Left renal pelvis (tissue), 4 donors: ENCODE measurements at places on chromosomes 7 and 10.

DNA sequence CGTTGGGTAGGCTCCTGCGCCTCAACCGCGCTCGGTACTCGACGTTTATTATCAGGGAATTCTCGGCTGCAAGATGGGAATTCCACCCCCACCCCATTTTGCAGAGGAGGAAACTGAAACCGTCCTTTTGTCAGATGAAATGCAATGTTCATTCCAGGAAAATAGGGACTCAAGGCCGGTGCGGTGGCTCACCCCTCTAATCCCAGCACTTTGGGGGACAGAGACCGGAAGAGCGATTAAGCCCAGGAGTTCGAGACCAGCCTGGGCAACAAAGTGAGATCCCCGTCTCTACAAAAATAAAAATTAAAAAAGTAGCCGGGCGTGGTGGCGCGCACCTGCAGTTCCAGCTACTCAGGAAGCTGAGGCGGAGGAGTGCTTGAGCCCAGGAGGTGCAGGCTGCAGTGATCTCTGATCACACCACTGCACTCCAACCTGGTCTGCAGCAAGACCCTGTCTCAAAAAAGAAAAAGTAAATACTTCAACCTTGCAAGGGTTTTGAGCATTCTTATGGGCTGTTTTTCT, 720 bp upstream of the RFC2 start:
- DNase-seq = no peak

DNA sequence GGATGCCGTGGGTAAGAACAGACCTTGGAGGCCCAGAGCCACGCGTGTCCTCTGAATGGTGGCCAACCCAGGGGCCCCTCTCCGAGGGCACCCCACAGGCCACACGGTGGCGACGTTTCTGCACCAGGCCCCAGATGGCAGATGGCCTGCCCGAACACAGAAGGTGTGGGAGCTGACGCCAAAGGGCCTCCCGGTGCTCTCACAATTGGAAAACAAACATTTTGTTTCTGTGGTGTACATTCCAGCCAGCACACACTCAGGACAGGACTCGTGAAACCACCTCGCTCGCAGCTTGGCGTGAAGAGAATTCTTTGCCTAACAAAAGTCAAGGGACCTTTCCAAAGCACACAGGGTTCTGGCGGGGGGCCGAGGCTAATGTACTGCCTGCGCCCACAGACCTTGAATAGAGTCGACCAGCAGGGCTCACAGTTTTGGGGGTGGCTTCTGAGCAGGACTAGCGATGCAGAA, 112.1 kb downstream of the FAM53B start:
- no peak for DNase-seq

GRCh38 chr10:51510231-51510630, 189.2 kb downstream of the CSTF2T start:
- DNase-seq = no peak

DNA sequence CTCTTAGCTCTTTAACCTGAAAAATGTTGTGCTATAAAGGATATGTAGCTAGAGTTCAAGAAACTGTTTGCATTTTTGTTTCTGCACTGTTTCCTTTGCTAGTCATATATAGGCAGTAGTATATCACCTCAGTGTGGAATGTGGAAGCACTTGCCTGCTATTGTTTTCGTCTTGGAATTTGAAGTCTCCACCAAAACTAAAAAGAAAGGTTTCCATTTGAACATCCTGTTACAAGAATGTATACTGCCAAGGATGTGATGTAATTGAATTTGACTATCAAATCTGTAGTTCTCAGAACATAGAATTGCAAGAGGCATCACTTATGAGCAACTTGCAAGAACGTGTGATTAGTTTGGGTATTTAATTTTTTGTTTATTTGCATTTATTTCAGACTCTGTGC, 51.1 kb upstream of the MEOX2 start:
- DNase-seq = no peak

DNA sequence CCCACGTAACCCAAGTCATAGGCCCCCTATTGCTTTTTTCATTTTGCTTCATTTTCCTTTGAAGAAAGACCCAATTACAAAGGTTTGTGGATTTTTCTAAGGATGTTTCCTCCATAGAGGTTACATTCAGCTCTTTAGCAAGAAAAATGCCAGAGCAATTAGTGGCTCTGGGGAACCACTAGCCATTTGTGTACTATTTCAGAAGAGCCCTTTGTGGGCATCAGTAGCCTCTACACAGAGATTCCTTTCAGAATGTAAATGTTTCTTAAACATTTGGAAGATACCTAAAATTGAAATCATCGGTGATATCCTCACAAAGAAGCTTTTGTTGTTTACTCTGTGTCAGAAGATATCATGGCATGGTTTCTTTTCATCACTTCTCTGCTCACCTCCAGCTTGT, 291.0 kb upstream of the KMT2E start:
- DNase-seq = no peak

GRCh38 chr10:84965468-84965867, 637.1 kb downstream of the CCSER2 start:
- DNase-seq = no peak

DNA sequence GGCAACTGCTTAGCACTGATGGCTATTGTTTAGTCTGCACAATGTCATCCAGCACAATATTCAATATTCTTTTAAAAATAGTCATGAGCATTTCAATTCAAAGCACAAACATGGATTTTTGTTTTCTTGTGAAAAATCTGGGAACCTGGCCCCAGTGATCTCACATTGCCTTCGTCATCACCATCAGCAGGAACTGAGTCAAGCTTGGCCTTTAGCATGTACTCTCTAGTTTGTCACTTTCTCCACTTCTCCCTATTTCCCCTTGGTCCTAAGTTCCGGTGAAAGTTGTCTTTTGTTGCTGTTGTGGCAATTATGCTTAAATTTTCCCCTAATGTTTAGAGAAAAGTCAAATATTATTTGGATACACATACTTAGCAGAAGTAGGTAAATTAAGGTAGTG, 252.9 kb upstream of the SORCS1 start:
- no peak for DNase-seq

DNA sequence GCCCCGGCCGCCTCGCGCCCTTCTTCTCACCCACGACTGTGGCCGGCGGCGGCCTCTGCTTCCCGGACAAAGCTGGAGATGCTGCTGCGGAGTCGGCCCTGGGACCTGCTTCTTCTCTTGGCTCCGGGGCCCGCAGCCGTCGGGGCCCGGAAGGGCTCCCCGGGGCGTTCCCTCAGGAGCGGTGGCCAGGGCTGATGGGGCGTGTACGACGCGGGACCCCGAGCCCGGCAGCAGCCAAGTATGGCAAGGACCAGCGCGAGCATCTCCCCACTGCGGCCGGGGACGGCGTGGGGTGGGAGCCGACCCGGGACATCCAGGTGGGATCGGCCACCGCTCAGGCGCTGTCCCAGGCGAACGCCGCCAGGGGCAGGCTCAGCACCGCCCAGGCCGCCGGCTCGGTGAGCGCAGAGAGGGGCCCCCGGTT, 27.6 kb upstream of the BMS1 start:
- DNase-seq = no peak

- DNase-seq = no peak
Observed at GRCh38 chr7:18647582-18647981, 152.0 kb downstream of the HDAC9 start.

DNA sequence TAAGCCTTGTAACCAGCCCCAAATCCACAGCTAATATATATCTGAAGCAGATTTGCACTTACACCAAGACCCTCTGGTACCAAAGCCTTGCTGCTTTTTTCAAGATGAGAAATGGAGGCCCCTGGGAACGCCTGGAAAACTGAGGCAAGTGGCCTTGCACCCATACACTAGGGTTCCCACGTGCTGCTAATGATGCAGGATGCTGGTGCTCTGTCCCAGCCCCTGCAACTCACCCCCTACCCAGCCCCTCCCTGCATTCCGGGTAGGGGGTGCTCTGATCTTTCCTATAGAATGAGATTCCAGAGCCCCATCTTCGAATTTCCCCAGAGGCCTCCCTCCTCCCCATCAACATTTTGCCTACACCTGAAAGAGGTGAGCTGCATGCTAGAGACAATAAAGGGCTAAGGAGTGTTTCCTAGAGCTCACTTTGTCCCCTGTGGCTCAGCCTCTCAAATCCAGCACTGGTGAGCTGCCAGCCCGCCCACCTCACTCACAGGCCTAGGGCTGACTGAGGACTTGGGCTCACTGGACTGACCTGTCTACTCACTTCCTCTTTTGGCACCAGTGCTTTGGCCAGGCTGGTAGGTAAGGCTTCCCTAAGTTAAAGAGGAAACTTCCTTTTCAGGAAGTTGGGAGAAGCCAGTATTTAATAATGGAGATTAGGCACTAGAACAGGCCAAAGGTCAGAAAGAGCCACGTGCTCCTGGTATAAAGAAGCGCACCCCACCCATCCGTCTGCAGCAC, 9.8 kb downstream of the RBP4 start:
- no peak for DNase-seq

DNA sequence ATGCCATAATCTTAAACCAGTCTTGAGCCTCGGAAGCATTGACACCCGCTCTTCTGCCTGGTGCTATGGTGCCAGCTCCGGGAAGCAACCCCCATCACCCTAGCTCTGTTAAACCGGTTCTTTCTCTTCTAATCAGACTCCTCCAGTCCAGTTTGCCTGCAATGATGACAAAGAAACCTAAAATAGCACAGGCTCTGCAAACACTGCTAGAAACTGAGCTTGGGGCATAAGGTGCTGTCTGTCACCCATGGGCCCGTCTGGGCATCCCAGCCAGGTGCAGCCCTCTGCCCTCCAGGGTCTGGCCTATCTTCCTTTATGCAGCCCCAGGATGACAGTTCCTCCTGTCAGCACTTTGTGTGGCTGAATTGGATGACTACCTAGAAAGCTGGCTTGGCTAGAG, 14.2 kb upstream of the CAMK2G start:
- DNase-seq = no peak

GRCh38 chr7:31067491-31067890, 15.4 kb downstream of the ADCYAP1R1 start:
- no peak for DNase-seq

- no peak for DNase-seq
Observed at GRCh38 chr7:141920281-141920680, 4.1 kb downstream of the OR9A4 start.

- no peak for DNase-seq
Observed at GRCh38 chr10:3876350-3876962, 91.4 kb upstream of the KLF6 start.

- no peak for DNase-seq
Observed at GRCh38 chr7:71300086-71300485, 168.1 kb downstream of the GALNT17 start.

DNA sequence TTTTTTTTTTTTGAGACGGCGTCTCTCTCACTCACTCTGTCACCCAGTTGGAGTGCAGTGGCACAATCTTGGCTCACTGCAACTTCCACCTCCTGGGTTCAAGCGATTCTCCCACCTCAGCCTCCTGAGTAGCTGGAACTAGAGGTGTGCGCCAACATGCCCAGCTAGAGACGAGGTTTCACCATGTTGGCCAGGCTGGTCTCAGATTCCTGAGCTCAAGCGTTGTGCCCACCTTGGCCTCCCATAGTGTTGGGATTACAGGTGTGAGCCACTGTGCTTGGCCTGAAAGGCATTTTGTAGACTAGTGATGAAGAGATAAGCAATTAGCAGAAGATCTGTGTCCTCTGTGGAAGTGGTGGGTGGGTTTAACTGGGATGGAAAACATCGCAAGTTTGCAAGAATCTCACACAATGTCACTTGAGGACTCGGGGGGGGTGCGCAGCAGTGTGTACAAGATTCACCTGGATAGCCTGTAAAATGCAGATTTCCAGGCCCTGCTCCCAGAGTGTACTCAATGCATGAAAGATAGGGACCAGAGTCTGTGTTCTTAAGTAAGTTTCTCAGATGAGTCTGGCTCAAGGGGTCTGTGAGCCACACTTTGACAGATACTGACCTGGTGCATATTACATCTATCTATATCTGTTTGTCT, 10.9 kb downstream of the CYP17A1 start:
- no peak for DNase-seq

GRCh38 chr10:121956111-121957061, 18.6 kb downstream of the NSMCE4A start:
- no peak for DNase-seq

GRCh38 chr7:33591490-33591889, 313.8 kb upstream of the BMPER start:
- DNase-seq = no peak

- no peak for DNase-seq
Observed at GRCh38 chr10:126369125-126369710, 19.1 kb downstream of the ADAM12 start.

GRCh38 chr10:21002091-21002878, 105.2 kb upstream of the NEBL start:
- DNase-seq = no peak
